ENCODE measurements at places on chromosomes 1 and 21.
A peak's percentile ranks its signal among the peaks of the same experiment; 100 is the strongest.

DNA sequence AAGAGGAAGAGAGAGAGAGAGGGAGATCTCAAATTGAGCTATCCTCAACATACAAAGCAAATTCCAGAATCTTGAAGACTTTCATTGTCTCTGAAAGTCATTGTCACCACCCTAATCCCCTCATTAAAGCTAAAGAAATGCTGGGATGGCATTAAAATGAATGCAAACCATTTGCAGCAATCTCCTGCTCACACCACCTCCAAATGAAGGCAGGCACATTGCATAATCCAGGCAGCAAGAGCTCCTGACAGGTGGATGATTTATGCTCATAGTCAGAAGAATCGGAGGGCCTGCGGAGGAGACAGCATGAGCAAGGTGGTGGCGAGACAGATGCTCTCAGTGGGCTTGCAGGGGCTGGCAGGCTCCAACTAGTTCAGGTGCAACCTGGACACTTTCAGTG lies 90.2 kb downstream of the ESRRG start:
- DNase-seq: no peak

DNA sequence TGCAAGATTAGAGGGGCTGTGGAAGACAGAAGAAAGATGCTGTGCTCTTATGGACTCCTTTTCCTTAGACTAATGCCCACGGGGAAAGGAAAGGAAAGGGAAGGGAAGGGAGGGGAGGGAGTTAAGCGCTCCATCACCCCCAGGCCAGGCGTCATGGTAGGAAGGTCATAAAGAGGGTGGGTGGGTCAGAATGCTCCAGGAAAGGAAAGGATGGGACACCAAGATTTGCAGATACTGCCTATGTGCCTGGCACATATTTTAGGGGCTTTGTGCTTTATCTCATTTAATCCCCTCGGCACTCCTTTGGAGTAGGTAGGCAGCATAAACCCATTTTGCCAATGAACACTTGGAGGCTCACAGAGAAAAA lies 41.4 kb downstream of the MAB21L3 start:
- DNase-seq: no peak

DNA sequence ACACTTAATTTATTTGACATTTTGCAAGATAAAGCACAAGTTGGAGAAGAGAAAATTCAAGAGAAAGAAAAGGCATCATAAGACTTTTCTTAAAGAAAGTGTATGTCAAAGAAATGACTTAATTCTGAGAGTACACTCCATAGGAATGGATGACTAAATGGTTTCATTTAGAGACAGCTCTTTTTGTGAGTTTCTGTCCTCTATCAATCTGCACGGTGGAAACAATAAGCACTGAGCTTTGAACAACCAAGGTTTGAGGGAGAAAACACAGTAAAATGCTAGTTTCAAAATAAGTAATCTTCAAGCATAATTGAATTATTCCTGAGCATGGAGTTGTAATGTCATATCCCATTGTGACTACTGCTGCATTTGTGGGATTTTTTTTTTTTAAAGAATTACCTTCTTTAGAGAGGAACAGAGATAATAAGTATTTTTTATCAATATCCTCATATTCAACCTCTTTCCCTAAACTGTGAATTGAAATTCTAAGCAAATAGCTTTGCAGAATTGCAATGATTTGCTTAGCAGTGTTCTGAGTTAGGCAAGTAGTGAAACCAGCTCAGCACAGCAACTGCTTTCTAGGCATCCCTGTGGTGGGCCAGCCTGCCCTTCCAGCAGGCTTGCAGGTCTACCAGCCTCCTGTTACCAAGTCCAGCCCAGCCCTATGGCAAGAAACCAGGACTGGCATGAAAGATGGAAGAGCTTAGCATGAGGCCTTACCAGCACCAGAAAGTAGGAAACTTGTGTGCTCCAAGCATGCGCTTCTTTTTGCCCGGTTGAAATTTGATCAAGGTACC lies 38.2 kb downstream of the KCNJ6 start:
- no peak for DNase-seq

DNA sequence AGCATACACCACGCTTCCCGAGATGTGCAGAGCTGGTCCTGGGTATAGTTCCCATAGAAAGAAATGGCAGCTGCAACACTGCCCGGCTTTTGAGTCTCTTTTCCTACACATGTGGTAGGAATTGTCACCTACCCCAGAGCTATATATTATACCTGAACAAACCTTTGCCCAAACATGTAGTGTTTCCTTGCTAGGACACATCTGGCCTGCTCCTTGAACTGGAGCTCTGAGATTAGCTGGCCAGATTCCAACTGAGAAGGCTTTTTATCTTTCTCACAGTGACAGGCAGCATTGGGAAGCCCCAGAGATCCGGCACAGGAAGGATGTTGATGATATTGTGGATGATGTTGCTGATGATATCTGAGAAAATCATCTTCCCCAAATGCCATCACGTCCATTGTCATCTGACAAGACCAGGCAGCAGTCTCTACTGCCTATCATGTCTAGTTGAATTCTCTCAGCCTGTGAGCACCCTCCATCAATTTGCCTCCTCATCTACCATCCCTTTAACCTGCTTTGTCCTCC lies 115.0 kb upstream of the SMYD2 start:
- DNase-seq: no peak

DNA sequence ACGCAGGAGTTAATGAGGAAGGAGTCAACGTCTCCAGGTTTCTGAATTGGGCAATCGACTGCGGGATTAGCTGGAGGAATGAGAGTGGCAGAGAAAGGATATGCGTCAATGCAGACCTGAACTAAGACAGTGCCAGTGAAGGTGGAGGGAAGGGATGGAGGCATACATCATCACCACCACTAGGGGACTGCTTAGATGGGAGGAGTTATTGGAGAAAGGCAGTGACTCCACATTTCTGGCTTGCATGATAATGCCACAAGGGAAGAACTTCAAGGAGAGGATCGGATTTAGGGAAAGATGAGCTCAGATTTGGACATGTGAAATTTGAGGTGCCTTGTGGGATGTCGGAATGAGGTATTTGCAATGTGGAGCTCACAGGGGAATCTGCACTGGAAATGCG lies 17.5 kb downstream of the VASH2 start:
- no peak for DNase-seq

DNA sequence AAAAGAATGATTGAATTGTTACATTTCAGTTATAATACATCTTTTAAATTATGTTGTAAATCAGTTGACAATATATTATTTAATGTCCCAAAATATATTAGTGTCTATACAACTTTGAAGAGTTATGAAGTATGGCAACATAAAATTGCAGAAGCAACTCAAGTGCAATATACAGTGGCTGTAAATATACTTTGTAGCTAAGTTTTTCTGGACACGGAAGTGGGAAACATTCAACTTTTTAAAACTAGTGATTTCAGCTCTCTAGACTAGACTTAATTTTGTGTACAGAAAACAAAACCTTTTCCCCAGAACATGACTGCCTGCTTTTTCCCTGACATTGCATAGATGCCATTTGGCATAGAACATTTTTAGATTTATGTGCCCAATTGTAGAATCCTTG lies 29.5 kb upstream of the ABCG1 start:
- no peak for DNase-seq

DNA sequence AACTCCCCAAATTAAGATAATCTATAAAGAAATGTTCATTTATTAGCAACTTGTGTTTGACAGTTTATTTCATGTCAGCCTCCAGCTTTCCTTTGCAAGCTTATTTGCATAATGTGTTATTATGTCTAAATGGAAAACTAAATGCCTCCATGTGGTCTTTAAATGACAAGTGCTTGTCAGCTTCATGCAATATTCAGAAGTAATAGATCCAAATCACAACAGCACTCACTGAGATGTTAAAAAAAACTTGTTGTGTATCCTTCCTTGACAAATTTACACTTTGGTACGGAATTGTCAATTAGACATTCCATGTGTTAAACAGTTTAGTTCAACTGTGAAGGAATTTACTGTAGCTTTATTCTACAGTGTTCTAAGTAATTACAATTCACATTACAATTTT lies 124.4 kb upstream of the PTBP2 start:
- no peak for DNase-seq

- no peak for DNase-seq
Measured at GRCh38 chr1:108209456-108210108, 9.4 kb upstream of the SLC25A24 start.

- no peak for DNase-seq
Measured at GRCh38 chr1:18326211-18326897, 154.4 kb upstream of the KLHDC7A start.

DNA sequence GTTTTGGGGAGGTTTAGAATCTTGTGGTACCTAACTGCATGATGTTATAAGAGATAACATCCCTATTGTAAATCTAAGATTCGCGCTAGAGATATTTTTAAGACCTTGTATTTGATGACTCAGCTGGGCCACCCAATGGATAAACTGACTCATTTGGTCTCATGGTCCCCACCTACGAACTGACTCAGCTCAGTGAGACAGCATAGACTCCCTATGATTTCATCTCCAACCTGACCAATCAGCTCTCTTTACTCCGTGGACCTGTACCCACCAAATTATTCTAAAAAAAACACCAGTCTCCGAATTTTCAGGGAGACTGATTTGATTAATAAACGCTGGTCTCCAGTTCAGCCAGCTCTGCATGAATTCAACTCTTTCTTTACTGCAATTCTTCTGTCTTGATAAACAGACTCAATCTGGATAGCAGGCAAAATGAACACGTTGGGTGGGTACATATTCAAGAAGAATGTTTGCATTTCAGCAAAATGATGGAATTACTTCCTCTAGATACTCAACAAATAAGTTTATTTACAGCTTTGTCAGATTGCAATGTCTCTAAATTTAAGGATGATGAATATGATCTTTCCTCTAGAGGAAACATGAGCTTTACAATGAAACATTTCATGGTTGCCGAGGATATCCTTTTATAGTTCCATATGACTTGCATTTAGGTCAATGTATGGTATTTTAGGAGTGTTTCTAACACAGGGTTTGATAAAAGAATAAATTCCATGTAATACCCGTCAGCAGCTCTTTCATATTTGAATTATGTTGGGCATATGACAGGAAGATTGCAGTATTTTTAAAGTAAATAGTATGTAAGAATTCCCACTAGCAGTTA lies 516.6 kb upstream of the RGS18 start:
- DNase-seq: no peak

GRCh38 chr1:168920456-168921094 lies 185.9 kb upstream of the ATP1B1 start:
- DNase-seq: peak; percentile 36

DNA sequence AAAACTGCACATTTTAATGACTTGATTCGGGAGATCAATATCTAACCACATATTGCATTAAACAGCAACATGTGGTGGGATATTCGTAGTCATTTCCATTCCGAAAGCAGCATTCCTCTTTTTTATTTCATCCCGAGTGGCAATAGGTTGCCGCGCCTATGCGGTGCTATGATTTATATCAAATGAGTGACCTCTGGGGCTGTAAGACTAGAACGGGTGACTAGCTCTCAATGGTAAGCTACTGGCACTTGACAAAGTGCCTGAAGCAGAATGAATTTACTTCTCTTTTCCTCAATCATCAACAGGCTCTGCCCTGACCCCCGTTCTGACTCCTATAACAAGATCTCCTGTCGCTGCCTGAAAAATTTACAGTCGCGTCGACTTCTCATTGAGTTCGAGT lies 162.3 kb downstream of the ZNF281 start:
- no peak for DNase-seq

DNA sequence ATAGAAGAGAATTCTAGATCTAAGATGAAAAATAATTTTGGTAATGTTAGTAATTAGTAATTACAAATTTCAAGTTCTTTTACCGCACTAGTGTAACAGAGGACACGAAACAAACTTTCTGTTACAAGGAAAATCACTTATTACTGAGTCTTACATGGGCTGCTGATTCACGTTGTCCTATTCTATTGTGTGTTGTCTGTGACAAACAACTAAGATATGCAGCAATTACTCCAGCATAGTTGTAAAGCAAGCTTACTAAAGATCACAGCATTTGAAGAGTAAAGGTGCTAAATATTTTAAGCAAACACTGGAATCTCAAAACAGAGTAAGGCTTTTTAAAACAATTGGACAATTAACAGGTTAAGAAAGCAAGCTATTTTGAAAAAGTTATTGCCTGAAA lies 502.3 kb downstream of the KCNT2 start:
- DNase-seq: no peak

DNA sequence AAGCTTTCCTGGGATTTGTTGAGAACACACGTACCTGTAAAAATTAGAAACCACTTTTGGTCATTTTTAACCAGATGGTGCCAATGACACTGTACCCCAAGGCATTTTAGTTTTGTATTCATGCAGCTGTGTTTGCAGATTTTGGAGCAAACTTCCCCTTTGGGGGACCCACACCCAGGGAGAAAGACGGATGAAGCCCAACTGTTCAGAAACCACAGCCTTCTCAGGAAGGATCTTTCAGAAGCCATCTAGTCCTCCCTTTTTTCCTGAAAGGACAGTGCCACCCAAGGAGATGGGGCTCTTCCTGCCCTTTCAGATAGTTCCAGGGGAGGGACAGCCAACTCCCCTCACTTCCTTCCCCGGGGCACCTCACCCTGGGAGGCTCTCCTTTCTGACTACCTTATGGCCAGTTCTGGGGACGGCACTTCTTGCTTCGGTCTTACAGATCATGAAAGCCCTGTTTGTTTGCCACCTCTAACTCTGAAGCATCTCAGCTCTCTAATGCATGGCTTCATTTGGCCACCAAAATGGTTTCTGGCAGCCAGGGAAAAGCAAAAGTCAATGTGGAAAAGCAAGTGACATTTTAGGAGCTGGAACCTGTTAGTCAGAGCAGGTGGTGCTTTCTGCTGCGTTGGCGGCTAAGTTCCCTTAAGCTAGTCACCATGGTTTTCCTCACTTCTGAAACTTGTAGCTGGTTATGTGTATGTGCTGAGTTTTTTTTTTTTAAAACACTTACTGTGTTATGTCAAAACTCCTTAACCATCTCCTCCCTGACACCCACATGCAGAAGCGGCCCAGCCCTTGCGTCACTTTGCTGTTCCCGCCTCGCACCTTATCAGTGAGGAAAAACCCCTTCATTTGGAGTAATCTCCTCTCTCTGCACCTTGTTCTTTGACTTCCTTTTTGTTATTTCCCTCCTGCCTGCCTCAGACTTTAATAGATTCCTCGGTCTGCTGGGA lies 10.1 kb downstream of the TMCC2 start:
- no peak for DNase-seq

DNA sequence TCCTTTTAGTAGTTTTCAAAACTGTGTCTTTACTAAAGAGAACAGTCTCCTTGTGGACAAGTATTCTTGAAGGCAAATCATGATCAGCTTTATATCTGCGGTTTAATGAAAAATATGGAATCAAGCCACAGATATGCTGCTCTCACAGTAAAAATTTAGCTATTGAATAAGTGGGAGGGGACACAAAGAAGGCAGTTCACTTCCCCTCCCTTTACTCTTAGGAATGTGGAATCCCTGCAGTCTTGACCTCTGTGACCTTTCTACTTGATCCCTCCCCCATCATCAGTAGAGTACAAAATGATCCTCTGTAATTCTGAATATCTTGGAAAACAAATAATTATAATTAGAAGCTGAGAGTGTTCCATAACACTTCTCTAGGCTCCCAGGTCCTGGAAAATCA lies 136.7 kb upstream of the HOOK1 start:
- DNase-seq: peak; percentile 26

GRCh38 chr1:218347336-218347722 lies 2.2 kb downstream of the TGFB2 start:
- peak; percentile 56 for DNase-seq
